Astrocyte of the hippocampus (primary cell): ENCODE measurements at places on chromosomes 4 and X.

DNA sequence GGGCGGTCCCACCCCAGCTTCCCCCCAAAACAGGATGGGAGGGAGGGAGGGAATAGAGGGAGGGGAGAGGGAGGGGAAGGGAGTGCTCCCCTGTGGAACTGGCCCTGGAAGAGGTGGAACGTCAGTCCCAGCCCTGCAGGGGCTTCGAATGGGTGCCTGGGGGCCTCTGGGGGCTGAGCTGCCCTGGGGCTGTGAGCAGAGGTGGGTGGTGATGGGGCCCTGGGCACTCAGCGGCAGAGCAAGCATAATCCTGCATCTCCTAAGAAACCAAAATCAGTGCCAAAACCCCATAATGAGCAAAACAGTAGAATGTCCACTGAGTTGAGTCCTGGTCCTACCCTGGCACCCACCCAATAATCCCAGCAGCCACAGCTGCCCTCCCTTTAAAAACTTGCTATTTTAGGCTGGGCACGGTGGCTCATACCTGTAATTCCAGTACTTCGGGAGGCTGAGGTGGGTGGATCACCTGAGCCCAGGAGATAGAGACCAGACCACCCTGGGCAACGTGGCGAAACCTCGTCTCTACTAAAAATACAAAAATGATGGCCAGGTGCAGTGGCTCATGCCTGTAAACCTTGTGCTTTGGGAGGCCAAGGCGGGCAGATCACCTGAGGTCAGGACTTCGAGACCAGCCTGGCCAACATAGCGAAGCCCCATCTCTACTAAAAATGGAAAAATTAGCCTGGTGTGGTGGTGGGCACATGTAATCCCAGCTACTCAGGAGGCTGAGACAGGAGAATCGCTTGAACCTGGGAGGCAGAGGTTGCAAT lies 11.1 kb downstream of the DOK7 start:
- no peak for DNase-seq

GRCh38 chr4:26879805-26880204 lies 19.2 kb downstream of the STIM2 start:
- DNase-seq = no peak

DNA sequence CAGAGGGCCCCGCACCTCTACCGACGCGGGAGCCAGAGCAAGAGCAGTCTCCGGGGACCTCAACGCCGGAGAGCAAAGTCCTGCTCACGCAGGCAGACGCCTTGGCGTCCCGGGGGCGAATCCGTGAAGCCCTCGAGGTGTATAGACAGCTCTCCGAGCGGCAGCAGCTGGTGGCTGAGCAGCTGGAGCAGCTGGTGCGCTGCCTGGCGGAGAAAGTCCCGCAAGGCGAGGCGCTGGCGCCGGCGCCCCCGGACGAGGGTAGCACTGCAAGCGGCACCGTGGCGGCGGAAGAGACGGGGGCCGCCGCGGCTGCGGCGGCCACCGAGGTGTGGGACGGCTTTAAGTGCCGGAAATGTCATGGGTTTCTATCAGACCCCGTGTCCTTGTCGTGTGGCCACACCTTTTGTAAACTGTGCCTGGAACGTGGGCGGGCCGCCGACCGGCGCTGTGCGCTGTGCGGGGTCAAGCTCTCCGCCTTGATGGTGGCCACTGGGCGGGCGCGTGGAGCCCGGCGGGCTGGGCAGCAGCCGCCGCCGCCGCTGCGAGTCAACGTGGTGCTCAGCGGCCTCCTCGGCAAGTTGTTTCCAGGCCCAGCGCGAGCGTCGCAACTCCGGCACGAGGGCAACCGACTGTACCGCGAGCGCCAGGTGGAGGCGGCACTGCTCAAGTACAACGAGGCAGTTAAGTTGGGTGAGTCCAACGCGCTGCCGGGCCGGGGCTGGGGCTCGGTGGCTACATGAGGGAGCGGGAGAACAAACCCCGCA lies 672 bp downstream of the LONRF3 start:
- peak; percentile 31 for DNase-seq

DNA sequence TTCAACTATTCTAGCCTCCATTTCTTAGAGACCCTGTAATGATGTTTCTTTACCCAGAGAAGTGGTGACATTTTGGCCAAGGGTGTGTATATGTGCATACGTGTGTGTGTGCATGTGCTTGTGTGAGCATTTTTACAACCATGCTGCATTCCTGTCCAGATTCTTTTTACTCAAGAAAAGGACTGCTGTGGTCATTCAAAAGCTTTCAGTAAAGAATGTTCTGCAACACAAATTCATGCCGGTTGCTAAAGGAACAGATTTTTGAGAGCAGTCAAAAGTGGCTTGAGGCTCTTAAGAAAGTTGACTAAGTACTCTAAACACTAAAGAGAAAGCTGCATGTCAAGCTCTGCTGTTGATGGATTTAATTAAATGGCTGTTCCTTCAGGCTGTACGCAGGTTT lies 65.0 kb upstream of the FMR1 start:
- DNase-seq = peak; percentile 10

GRCh38 chr4:20422398-20422797 lies 170.7 kb downstream of the SLIT2 start:
- DNase-seq = peak; percentile 67

DNA sequence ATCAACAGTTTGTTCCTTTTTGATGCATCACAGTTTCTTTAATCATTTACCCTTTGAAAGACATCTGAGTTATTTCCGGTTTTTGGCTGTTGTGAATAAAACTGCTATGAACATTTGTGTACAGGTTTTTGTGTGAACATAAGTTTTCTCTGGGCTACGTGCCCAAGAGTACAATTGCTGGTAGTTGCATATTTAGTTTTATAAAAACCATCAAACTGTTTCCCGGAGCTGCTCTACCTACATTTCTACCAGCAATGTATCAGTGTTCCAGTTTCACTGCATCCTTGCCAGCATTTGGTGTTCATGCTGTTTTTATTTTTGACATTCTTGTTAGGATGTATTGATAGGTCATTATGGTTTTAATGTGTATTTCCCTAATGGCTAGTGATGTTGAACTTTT lies 17.3 kb downstream of the KDM6A start:
- no peak for DNase-seq

DNA sequence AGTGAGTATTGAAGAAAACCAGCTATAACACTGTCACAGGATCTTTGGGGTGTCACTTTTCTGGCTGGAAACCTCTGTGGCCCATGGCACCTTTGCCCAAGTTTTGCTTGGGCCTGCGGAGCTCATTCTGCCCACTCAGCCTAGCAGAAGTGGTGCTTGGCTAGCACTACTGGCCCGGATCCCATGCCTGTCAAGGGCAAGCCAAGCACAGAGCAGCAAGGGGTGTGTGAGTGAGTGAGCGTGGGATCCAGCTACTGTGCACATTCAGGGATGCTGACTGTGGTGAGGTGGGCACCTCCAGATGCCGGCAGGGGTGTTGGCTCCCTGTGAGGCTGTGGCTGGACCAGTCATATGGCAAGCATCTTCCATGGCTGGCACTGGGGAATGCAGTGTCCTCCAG lies 55.4 kb upstream of the RASGEF1B start:
- DNase-seq = no peak

GRCh38 chr4:81065446-81065845 lies 34.9 kb downstream of the BMP3 start:
- no peak for DNase-seq

- no peak for DNase-seq
These were observed 170.1 kb downstream of the LARP7 start for GRCh38 chr4:112807083-112807482.

DNA sequence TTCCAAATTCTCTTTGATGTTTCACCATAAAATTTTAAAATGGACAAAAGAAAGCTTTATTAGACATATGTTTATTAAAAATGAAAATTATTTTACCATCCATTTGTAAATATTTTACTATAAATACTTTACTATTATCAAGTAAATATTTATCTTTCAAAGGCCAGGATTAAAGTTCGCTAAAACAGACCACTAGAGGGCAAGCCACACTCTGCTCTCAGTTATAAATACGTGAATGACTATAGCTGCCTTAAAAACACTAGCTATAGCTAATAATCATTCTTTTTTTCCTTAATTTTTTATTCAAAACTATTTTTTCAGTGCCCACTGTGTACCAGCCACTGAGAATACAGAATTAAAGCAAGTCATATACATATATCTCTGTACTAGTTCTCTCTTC lies 38.6 kb downstream of the UNC5C start:
- peak; percentile 51 for DNase-seq

GRCh38 chrX:153490217-153490930 lies 4.4 kb upstream of the BGN start:
- DNase-seq = no peak

DNA sequence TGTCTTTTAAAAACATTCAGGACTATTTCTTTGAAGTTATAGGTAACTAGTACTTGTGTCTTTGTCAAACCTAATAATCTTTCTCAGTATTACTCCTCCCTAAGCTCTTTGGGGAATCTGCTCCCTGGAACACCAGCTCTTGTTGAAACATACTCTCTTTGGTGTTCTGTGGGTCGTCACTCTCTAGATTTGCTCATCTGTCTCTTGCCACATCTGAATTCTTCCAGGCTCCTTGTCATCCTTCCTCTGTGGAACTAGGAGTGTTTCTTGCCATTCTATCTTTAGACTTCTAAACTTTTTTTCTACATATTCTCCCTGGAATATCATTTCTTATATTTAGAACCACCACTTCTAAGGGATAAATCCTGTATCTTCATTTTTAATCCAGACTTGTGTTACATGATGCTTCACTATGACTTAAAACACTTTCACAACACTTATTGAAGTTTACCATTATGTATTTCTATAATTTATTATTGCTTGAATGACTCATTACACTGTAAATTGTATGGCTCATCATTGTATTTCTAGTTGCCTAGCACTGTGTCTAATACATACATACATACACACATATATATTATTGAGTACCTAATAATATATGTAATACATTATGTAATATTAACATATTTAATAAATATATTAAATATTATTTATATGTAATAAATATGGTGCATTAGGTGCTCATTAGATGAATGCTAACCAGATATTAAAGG lies 186.1 kb downstream of the TMA16 start:
- no peak for DNase-seq

GRCh38 chr4:21954916-21955315 lies 6.3 kb upstream of the KCNIP4 start:
- no peak for DNase-seq

DNA sequence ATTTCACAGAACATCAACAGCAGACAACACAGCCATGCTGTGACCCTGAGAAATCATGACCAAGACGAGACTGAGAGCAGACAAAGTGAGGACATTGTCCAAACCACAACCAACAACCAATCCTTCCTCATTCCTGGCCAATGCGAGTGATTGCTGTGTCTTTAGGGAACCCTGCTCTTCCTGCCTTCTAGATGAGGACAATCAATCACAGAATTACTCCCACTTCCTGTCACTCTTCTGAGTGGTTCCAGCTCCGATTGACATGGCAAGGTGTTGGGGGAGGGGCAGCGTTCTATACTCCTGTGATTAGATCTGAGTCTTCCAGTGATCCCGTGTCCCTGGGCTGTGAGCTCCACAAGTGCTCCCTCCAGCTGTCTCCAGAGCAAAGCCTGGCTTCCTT lies 227.8 kb downstream of the STIM2 start:
- DNase-seq = no peak

DNA sequence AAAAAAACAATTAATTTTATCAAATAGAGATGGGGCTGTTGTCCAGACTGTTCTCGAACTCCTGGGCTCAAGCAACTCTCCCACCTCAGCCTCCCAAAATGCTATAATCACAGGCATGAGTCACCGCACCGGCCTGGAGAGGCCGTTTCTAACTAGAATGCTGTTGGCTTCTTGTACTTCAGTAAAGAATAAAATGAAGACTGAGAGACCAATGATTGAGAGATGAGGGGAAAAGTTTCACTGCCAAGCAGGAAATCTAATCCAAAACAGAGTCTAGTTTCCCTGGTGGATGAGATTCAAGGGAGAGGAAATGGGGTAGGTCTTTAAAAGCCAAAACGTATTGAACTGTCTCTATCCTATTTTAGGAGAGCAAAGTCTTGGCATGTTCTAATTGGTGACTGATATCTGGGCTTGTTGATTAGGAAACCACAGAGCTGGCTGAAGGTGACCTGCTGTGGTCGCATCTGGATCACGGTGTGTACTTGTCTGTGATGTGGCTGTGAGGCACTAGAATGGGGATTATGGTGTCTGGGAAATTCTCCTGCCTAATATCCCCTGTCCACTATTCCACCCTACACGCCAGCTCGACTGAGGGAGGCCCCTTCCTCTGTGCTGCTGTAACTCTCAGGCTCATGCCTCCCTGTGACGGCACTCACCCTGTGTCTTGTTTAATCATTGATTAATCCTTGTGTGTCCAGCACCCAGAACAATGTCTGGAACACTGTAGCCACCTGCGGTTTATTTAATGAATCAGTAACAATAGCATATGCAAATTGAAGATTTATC lies 15.0 kb upstream of the TRIM2 start:
- DNase-seq = peak; percentile 80

- no peak for DNase-seq
These were observed 268.8 kb downstream of the BCOR start for GRCh38 chrX:39828971-39829370.

GRCh38 chr4:157043131-157043530 lies 32.8 kb upstream of the GLRB start:
- peak; percentile 48 for DNase-seq

- no peak for DNase-seq
These were observed 731 bp upstream of the GPC3 start for GRCh38 chrX:133985967-133986683.

DNA sequence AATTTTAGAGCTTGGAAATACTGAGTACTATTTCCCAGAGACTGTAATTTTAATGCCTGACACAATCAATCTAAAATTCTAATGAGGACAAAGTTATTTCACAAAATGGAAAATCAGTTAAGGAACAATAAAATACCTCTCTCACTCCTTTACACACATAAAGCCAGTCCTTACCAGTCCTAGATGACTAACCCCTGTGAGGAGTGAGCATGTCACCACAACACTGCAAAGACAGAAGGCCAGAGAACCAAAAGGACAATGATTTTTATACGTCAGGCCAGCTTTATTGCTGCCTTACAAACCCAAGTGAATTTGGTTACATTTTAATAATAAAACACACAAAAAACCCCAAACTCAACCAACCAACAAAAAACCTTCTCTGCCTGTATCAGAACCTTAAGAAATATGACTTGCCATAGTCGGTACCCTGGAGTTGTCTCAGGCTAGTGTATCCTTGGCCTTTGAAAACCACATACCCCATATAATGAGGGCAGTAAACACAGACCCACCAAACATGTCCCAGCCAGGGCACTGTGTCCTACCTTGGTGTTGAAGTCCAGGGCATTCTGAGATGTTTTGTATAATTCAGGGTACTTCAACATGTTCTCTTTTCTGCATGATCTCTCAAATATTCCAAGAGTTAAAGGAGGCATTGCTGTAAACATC lies 57.6 kb downstream of the SHISA3 start:
- DNase-seq = peak; percentile 53
